ENCODE measurements at places on chromosomes 7 and 10. TPM values are rescaled to one million over a fixed set of nuclear protein-coding genes. Genes with fewer than 3 reads are reported as not detected.

DNA sequence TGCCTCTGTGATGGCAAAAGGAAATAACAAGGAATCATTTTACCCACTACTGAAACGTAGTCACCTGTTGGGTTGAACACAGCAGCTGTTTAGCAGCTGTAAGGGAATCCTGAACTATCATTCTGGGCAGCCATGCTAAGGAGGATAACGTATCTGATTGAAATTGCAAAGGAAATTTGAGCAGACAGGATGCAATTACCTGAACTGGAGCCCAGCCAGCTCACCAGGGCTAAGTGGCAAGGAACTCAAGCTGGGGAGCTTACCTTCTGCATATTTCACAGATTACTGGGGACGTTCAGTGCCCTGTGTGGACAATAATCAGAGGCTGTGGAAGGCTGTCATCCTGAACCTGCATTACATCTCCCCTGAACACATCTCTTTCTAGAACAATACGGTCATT lies 650.5 kb downstream of the SORCS3 start:
- DNase-seq: no peak

GRCh38 chr7:80453699-80454340 lies 58.0 kb downstream of the GNAT3 start:
- no peak for DNase-seq

- DNase-seq: no peak
Measured at GRCh38 chr7:20241194-20241910, 24.2 kb upstream of the MACC1 start.

DNA sequence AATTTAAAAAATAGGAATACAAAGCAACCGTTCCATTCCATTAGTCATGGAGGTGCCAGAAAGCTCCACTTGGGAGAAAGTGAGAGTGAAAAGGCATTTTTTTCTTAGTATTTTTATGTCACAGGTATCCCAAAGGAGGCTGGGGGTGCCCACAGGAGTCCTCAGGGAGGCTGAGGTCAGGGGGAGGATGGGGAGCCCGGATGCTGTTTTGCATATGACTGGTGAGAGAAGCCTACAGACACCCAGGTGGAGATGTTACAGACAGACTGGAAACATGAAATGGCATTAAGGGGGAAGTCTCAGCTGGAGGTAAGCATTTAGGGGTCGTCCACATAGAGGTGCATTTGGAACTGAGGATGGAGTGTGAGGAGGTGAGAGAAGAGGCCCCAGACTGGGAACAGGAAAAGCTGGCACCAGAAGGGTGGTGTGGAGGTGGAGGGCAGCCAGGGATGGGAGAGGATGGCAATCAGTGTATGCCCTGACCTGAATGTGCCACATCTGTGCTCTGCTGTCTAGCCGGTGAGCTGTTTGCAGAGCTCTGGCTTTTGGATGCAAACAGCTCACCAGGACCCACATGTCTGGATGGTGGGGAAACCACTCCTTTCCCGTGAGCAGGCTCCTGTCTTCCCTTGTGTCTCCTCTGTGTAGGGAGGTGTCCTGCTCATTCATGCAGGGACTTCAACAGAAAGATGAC lies 101.1 kb downstream of the RAMP3 start:
- no peak for DNase-seq

- no peak for DNase-seq
Measured at GRCh38 chr10:124007773-124008145, 85.6 kb downstream of the CHST15 start.

- peak; percentile 25 for DNase-seq
Measured at GRCh38 chr10:85105614-85106255, 777.3 kb downstream of the CCSER2 start.

- DNase-seq: no peak
Measured at GRCh38 chr10:97724341-97724941, 10.9 kb downstream of the MARVELD1 start.

Gene CLDN4
- 98.1 TPM for polyA plus RNA-seq

Gene EPHB6
- 17.3 TPM for polyA plus RNA-seq

Gene WNT2
- 0.76 TPM for polyA plus RNA-seq
